T-helper 17 cell (primary cell): ENCODE measurements at places on chromosomes 16 and 17.

GRCh38 chr16:4339909-4340308, 11.2 kb downstream of the PAM16 start:
- no peak for DNase-seq

- DNase-seq: no peak
Observed at GRCh38 chr17:79075446-79075750, 774 bp downstream of the ENGASE start.

DNA sequence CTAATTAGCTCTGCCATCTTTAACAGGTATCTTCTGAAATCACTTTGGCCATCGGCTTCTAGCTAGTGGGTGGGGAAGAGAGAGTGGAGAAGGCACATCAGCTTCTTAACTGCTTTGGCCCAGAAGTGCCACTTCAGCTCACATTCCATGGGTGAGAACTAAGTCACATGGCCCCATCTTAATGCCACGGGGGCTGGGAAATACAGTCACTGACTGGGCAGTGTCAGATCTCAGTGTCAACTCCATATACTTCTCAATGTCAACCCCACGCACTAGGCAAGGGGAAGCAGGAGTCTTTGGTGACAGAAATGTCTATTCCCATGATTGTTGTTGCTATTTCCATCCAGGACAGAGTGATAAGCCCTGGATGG, 29.4 kb downstream of the CCR7 start:
- DNase-seq: no peak

GRCh38 chr16:203246-203645, 23.0 kb downstream of the HBQ1 start:
- DNase-seq: no peak

- DNase-seq: no peak
Observed at GRCh38 chr17:28173801-28174200, 131.3 kb downstream of the NLK start.

GRCh38 chr17:5948811-5949210, 121.4 kb upstream of the WSCD1 start:
- DNase-seq: no peak
